ENCODE measurements at places on chromosomes 5 and 9. TPM values are rescaled to one million over a fixed set of nuclear protein-coding genes. Genes with fewer than 3 reads are reported as not detected.

DNA sequence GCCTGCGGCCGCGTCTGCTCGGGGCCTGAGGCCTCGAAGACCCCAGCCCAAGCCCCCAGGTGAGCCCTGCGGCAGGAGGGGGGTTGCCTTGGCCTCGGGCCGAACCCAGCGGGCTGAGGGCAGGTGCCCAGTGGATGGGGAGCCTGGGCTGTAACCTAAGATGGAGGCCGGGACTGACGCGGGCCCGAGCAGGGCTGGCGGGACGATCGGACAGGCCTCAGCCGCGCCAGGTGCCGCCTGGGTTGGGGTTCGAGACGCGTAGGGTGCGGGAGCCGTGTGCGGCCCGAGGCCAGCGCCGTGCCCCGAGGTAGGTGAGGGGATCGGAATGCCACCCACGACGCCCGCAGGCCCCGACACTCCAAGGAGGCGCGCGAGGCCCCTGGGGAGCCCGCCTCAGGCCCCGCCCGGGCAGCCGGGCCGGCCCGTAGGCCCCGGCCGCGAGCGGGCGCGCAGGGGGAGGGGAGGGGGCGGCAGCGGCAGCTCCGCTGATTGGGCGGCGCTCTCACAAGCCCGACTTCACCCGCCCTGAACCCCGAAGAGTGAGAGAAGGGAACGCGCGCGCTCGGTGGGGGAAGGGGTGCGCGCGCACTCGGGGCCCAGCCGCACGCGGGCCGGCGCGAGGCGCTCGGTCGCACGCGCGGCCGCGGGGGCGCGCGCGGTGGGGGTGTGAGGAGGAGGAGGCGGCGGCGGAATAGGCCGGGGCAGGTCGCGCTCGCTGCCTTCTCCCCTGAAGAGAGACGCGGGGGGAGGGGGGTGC lies at the start of gene NSD1:
Gene NSD1 (plus strand): TSS at position 678 of the 757 bp plus-strand sequence. CDS start 1,331 bp downstream, outside the sequence.
- peak; percentile 94 for DNase-seq

Gene INSL6
- total RNA-seq, result not detected

GRCh38 chr5:6719896-6720560 lies 6.8 kb downstream of the TENT4A start:
- peak; percentile 33 for DNase-seq

- no peak for DNase-seq
Observed at GRCh38 chr9:99069546-99069945, 35.4 kb upstream of the TGFBR1 start.

Gene BSPRY
- 0.22 TPM for total RNA-seq

DNA sequence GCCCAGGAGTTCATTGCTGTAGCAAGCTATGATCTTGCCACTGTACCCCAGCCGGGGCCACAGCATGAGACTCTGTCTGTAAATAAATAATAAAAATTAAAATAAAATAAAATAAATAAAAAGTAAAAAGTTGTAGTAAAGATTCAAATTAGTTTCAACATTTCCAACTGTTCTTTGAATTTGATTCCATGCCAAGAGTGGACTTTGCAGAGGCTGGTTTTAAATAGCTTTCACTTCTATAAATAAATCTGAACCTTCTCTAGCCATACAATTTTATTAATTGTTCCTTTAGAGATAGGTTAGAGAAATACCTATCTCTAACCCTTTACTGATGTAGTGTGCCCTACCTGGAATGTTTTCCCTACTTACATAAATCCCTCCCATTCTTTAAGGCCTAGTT lies 129.7 kb upstream of the SLIT3 start:
- no peak for DNase-seq

- DNase-seq, result no peak
Observed at GRCh38 chr9:91150273-91150997, 211.3 kb downstream of the AUH start.

- no peak for DNase-seq
Observed at GRCh38 chr5:166330036-166330435, 1961.4 kb upstream of the WWC1 start.

Gene EPB41L4A
- 29.4 TPM for total RNA-seq

- DNase-seq, result no peak
Observed at GRCh38 chr9:129650680-129651235, 8.8 kb upstream of the ASB6 start.

Gene SRD5A1
- total RNA-seq, result 9.6 TPM

- no peak for DNase-seq
Observed at GRCh38 chr9:130444565-130445221, at the start of gene ASS1. ASS1 (plus strand) TSS chr9:130444961; CDS start chr9:130452229, 7,268 bp downstream.

GRCh38 chr9:88748566-88749261 lies 213.7 kb downstream of the NXNL2 start:
- DNase-seq, result peak; percentile 83

Gene SLC34A1
- total RNA-seq, result not detected

Gene DBH
- total RNA-seq, result 0.13 TPM

Gene SLC6A3
- not detected for total RNA-seq
